Epithelial cell of proximal tubule (primary cell): ENCODE measurements at places on chromosomes 7 and 10. TPM values are rescaled to one million over a fixed set of nuclear protein-coding genes. Genes with fewer than 3 reads are reported as not detected.

GRCh38 chr10:86868353-86868752 lies 89.1 kb downstream of the MMRN2 start:
- DNase-seq = no peak

- no peak for DNase-seq
These were observed 75.4 kb upstream of the PDSS1 start for GRCh38 chr10:26621889-26622711.

DNA sequence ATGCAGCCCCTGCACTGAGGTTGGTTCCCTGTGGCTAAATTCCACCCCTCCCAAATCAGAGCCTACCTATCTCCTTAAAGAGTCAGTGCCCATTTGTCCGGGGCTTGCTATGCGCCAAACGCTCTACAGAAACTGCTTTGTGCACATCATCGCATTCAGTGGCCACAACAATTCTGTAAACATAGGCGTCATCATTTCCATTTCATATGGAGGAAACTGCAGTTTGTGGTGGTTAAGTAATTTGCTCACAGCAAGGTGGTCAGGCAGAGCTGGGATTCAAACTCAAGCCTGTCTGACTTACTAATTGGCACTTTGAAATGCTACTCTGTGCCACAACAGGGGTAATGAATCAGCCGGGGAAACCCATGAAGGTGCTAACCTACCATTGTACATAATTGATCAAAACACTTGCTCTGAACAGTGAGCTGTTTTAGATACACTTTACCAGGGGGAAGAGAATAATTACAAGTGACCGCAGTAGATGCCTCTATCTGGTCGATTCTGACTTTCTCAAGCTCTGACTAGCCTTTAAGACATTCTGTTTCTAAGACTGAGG lies 775.5 kb downstream of the LRMDA start:
- no peak for DNase-seq

GRCh38 chr7:11681461-11681860 lies 150.5 kb downstream of the THSD7A start:
- DNase-seq = no peak

The STN1 gene
- total RNA-seq = 19.7 and 28.2 TPM in 2 replicates
